Activated CD4-positive, CD25-positive, alpha-beta regulatory T cell treated with anti-CD3 and anti-CD28 coated beads, Interleukin-2, amount 50 U/mL, for 16 hours (primary cell): ENCODE measurements at places on chromosomes 4 and X.

GRCh38 chr4:153453402-153453801, 12.8 kb upstream of the TMEM131L start:
- DNase-seq: no peak

DNA sequence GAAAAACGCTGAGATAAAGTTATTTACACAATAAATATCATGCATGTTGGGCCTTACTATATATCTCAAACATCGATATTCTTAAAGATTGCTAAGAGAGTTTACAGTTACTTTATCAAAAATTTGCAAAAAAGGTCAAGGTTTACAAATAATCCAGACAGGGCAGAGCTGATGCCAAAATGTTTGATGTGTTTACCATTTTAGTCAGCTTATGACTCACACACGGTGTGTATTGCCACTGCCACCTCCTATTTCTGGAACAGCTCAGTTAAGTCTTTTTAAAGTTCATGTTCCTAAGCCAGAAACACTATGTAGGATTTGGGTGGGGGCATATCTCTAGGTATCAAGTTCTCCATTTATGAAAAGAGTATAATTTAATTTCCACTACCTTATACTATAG, 580.6 kb downstream of the INPP4B start:
- no peak for DNase-seq

GRCh38 chr4:154457471-154457870, 34.1 kb downstream of the DCHS2 start:
- no peak for DNase-seq

GRCh38 chr4:3179126-3179706, 69.7 kb upstream of the MSANTD1 start:
- no peak for DNase-seq

DNA sequence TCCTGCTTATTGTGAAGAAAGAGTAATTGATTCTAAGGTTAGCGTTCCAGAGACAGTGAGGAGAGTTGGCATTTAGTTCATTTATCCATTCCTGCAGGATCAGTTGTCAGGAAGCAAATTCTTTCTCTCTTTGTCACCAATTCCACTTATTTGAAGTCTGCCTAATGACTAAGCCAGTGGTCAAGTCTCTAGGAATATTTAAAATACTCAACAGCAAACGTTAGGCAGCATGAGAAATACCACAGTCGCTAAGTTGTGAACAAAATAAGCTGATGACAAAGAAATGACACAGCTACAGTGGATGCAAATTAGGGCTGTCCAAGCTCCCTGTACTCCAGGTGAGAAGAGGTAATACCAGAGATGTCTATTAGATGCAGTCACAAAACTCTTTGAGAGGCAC, 6.6 kb upstream of the MAGEB17 start:
- DNase-seq: no peak

- no peak for DNase-seq
These were observed 12.7 kb upstream of the AADAT start for GRCh38 chr4:170102426-170102825.

- DNase-seq: no peak
These were observed 28.0 kb downstream of the NYX start for GRCh38 chrX:41475191-41475590.

GRCh38 chr4:16360694-16361262, 134.5 kb upstream of the TAPT1 start:
- no peak for DNase-seq

DNA sequence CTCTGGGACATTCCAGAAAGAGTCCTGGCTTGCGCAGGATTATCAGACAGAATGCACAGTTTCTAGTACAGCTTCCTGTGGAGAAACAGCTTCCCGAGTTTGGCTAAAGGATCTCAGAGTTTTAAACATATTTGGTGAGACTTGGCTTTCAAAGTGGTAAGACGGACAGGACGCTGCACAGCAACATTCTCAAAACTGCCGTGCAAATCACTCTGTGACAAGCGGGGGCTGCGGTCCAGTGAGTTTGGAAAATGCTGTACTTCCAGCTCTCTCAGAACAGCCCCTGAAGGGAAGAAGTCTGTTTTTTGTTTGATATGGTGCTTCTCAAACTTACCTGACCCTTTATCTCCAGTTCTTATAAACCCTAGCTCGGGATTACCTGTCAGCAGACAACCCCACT, 18.1 kb downstream of the LGI2 start:
- DNase-seq: no peak

DNA sequence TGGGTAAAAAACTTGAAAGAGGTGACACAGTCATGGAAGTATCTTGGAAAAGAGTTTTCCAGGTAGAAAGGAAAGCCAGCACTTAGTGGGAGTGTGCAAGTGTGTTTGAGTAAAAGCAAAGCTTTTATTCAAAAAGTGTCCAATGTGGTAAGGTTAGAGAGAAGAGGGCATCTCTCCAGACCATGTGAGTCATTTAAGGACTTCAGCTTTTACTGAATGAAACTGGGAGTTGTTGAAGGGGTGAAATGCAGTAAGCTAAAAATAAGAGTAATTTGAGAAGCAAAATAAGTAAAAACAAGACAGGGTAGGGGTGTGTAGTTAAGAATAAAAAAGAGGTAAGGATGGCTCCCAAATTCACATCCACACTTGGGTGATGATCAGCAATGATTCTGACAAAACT, 238.9 kb downstream of the SLC7A11 start:
- DNase-seq: no peak
